ENCODE measurements at places on chromosomes 2 and 18.

GRCh38 chr18:45653090-45653489 is 37.8 kb downstream of the SLC14A2 start:
- DNase-seq = no peak

DNA sequence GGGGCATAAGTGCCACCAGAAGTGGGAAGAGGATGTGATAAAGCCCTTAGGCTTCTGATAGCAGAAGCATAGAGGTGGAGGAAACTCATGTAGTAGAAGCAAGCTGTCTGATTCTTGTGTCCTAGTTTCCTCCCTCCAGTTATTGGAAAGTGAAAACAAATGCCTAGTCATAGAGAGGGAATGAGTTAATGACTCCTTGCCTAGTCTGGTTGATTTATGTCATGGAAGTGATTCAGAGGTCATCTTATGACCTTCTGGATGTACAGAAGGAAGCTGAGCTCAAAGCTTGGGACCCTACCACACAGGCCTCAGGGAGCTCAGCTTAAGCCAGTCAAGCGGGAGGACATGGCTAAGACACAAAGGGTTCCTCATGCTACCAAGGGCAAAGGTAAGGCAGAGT is 232.2 kb downstream of the THSD7B start:
- DNase-seq = no peak

- no peak for DNase-seq
Measured at GRCh38 chr2:65161551-65162100, 31.7 kb upstream of the RAB1A start.

- DNase-seq = no peak
Measured at GRCh38 chr2:63788071-63788470, 53.6 kb upstream of the UGP2 start.

DNA sequence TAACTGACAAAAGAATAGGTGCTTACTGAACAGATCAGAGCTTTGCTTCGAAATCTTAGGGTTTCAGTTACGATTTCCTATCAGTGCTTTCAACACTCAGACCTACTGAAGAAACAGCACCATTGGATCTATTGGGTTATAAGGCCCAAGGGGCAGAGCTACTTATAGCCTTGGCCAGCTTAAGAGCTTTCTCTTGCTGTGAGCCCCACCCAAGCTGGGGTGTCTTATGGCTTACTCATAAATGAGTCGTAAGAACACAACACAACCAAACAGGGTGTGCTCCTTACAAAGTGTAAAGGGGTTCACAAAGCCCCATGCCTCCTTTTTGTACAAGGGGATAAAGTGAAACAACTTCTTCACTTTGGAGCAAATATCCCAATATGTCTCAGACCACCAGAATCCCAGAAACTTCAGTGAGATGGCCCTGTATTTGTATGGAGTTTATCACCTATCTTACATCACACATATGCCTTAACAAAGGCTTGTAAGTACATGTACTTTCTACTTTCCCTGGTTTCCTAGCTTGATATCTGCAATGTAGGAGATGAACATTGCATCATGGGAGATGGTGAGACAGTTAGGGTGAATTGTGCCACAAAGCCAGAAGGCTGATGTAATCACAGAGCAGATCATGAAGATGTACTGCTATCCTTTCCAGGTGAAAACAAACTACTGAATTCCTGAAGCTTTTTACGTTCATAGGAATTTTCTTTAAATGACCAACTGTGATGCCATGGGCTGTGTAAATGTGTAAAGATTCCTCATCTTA is 115.5 kb upstream of the GLI2 start:
- DNase-seq = no peak

DNA sequence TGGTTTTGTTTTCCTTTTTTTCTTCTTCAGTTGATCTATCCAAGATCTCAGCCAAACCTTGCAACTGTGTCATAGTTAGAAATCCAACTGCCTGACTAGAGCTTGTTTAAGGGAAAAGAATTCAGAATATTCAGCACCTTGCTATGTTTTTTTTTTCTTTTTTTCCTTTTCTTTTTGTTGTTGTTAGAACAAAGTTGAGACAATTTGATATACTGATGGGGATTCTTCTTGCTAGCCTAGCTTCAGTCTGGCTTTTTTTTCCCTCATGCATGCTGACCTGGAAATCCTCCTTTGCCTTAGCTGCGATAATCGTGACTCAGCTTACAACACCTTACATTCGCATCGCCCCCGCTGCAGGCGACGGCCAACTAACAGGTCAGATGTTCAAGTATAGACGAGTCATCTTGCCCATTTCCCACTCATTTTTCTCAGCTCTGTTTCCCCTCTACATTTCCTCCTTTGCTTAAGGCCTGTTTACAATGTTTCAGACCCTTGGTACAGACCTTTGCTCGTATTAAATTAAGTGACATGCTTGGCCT is 487.2 kb upstream of the RAB12 start:
- DNase-seq = no peak

DNA sequence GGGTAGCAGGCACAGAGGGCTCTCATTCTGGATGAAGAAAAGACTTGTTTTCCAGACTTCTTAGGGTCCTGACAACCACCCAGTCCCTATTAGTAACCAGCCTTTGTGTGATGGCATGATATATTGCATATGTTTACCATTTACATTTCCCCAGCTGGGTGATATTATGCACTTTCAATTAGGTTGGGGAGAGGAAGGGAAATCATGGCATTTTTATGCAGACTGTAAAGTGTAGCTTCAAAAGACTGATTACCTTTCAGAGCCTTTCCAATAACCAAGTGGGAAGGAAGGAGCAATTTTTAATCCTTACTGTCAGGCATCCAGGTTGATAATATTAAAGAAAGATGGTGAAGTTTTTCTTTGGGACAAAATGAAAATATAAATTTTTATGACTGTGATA is 240.8 kb upstream of the NRP2 start:
- no peak for DNase-seq

GRCh38 chr2:42693013-42693615 is 70.8 kb downstream of the OXER1 start:
- no peak for DNase-seq

GRCh38 chr2:203905656-203906055 is 30.9 kb upstream of the ICOS start:
- DNase-seq = no peak

- no peak for DNase-seq
Measured at GRCh38 chr2:182023235-182023634, 37.6 kb downstream of the PPP1R1C start.

- DNase-seq = no peak
Measured at GRCh38 chr2:129803871-129804270, 175.6 kb upstream of the RAB6C start.

DNA sequence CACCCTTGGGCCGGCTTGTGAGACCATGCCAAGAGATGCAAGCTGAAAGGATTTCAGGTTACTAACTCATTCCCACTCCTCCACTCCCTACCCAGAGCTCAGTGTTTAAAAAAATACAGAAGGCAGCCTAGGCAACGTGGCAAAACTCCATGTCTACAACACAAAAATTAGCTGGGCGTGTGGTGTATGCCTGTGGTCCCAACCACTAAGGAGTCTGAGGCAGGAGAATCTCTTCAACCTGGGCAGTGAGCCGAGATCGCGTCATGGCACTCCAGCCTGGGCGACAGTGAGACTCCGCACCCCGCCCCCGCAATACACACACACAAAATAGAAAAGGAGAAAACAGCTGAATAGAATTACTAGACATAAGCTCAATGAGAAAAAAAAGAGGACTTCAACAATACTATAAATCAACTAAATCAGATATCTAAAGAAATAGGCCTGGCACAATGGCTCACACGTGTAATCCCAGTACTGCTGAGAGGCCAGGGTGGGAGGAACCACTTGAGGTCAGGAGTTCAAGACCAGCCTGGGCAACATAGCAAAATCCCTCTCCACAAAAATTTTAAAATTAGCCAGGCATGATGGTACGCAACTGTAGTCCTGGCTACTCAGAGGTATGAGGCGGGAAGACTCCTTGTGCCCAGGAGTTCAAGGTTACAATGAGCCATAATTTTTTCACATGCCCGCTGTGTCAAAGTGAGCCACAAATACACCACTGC is 10.1 kb downstream of the IWS1 start:
- DNase-seq = no peak

DNA sequence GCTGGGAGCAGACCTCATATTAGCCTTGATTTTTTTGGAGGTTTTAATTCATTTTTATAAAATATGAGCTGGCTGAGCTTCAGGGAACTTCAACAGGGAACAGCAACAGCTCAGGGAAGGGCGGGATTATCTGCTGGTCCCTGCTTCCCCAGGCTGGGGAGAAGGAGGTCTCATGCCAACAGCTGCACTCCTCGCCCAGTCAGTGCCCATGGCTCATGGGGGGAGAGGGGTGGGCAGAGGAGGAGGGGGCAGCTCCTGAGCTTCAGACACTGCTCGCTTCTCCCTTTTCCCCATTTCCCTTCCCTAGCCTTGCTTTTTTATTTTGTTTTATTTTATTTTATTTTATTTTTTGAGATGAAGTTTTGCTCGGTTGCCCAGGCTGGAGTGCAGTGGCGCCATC is 442 bp upstream of the OTOF start:
- DNase-seq = no peak

DNA sequence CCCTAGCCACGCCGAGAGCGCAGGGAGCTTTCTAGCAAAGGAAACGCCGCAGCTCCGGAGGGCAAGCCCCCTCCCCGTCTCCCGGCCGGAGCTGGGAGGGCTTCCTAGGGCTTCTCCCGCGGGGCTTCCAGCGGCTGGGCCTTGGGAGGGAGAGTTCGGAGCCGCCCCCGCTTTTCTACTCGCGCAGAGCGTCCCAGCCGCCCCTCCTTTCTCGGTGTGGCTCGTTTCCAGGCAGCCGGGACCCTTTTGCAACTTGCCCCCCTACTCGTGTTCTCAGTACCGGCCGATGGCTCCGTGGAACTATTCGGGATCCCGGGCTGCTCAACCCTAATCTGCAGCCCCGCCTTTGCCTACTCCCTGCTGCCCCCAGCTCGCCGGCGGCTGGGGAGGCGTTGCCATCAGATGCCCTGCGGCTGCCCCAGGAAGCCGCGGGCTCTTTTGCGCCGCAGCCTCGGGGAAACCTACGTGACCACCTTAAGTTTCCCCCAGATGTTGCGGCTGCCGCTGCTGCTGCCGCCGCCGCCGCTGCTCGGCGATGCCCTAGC is 1.5 kb upstream of the NR4A2 start:
- no peak for DNase-seq

DNA sequence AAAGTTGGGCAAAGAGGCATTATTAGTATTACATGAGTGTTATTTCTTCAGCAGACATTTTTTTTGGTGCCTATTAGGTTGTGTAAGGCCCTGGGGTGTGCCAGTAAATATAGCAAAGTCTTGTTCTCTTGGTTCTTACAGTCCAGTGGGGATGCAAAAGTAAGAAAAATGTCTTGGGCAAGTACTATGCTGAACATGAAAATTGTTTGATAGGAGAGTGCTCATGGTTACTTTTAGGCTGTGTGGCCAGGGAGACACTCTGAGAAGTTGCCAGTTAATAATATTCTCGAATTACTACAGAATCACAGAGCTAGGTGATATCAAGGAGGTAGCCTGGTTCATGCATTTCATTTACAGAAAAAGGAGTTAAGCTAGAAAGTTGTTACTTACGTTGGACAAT is 1.9 kb downstream of the AGFG1 start:
- DNase-seq = no peak

- DNase-seq = no peak
Measured at GRCh38 chr2:240343548-240343947, 91.9 kb upstream of the GPC1 start.

DNA sequence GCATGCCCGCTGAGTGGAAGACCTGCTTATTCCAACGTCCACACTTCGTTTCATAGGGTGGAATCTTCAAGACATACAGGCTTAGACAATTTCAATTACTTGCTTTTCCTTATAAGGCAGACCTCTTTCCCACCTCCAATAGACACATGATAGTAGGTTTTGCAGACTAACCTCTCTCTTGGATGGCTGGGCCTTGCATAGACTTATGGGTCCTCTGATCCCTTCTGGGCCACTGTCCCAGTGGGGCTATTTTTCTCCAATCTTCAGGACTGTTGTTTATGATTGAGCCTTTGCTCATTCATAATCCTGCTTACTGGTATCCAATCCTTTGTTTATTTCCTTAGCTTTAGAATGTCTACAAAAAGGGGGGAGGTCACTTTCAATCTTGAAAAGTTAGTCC is 138.9 kb downstream of the FAM210A start:
- DNase-seq = no peak

DNA sequence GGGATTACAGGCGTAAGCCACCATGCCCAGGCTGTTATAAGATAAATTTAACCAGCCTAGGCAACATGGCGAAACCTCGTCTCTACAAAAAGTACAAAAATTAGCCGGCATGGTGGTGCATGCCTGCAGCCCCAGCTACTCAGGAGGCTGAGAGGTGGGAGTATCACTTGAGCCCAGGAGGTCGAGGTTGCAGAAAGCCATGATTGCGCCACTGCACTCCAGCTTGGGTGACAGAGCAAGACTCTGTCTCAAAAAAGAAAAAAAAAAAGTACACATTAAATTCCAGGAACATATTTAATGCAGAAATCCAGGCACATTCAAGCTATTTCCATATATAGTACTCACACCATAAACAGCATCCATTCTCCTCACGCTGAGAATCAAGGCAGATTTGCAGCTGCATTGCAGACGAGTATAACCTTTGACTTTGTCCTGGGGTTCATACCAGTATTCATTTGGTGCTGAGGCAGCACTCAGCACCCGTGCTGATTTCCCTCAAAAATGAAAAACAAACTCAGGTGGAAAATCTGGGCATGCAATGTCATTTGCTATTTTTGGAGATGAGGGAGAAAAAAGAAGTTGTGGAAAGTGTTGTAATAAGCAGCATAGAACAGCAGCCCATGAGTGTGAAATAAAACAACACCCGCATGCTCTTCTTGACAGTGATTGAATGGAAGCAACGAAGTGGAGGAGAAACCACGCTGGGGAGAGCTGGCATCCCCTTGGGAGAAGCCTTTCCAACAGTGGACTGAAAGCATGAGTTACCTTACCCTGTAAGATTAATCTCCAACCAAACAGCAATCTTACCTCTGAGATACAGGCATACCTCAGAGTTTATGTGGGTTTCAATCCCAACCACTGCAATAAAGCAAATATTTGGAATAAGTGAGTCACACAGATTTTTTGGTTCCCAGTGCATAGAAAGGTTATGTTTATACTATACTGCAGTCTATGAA is 46.8 kb upstream of the ANXA4 start:
- no peak for DNase-seq

GRCh38 chr18:58761970-58762780 is 90.9 kb downstream of the MALT1 start:
- no peak for DNase-seq

DNA sequence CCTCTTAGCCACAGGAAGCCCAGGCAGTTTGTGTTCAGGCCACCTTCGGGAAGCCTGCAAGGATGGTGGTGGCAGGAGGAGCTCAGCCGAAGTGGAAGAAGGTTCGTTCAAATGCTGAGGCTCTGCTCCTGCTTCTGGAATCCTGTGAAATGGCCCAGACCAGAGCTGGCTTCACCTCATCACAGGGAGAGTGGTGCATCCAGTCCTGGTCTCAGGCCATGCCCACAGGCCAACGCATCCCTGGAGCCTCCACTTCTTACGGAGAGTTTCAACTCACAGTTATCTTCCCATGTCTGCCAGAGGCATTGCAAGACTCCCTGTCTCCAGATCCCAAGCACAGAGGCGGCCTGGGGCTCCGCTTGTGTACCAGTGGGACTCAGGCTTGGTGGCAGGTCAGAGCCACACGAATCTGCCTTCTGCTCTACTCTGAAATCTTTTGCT is 82.3 kb downstream of the NDUFA10 start:
- no peak for DNase-seq
